Activated CD8-positive, alpha-beta memory T cell treated with anti-CD3 and anti-CD28 coated beads, Interleukin-2, amount 10 ng/mL, durations not matched to agents 7 days and 5 days (primary cell): ENCODE measurements at places on chromosomes 11 and 22.

DNA sequence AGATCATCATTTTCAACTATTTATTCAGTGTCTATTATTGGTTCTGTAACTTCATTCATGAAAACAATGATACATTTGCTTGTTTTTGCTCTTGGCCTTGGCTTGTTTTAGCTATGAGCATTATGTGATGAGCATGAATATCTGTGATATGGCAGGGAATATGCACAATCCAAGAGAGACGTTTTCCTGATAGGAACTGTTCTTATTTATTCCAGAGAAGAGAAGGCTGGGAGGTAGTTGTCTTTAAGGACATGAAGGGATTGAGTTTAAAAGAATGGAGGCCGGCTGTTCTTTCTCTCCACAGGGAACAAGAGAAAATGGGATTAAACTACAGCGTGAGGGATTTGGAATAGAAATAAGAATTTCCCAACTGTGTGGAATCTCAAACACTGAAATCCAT lies 30.3 kb downstream of the BLID start:
- DNase-seq: no peak

DNA sequence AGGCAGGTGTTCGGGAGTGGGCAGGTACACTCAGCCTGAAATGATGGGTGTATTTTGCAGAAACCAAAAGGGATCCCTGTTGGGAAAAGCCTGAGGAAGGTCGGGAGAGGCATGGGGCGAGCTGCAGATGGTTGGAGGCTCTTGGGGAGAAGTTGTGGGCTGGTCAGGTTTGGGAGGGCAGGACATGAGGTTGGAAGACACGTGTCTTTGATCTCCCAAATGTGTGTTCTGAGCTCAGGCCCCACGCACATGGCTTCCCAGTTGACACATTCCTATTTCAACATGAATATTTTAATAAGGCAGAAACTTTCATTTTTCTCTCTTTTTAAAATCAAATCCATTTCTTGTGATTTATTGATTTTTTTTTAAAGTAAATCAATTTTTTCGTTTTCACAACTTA lies 1003.3 kb downstream of the TBC1D22A start:
- no peak for DNase-seq

GRCh38 chr11:86515297-86516094 lies 140.8 kb downstream of the CCDC81 start:
- no peak for DNase-seq

GRCh38 chr11:93497596-93497995 lies 45.6 kb downstream of the SMCO4 start:
- DNase-seq: no peak

DNA sequence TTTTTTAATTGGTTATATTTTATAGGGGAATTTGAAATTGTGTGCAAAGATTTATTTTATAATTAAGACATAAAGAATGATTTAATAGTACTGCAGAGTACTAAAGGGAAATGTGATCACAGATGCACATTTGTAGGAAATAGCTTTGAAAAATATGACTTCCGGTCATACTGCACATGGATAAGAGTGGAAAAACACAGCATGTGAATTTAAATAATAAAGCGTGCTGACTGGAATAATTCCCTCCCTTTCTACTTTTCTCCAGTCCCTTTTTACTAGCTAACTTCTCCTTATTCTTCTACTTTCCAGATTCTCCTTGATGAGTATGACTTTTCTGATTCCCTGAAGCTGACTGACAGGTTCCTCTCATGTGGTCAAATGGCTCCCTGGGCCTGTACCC lies 238.4 kb upstream of the CTSC start:
- DNase-seq: no peak
